ENCODE measurements at places on chromosomes 3 and 15.

DNA sequence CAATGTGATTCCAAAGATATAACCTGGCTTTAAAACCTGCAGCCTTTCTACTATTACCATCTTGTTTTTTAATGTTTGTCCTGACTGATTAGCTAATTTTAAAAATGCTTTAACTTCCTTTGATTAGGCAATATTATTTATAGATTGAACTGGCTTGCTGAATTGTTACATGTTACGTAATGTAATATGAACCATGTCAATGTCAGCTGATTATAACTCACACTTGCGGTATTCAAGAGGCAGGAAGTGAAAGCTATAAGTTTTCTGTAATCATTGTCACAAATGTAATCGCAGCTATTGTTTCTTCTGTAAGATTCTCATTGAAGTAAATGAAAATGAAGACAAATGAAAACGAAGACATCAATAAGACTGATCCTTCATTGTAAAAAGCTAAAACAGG, 146.8 kb downstream of the ROBO2 start:
- no peak for DNase-seq

DNA sequence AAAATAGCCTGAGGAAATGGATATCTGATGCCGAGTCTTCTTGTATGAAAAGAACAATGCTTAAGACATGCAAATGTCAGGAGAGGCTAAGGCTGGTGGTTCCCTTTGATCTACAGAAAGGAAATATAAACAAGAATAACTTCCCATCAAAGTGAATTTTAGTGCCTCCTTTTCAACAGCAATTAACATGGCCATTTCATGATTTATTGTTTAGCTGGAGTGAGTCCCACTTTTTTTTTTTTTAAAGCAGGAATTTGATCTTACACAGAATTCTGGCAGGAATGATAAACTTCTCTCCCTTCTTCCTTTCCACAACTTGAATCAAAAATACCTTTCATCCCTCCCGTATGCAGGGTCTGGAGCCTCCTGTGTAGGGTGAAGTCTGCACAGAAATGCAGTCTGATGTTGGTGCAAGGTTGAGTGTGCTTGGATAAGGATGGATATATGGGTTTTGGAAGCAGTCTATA, 287.0 kb downstream of the MEX3B start:
- DNase-seq, result no peak

GRCh38 chr3:56219894-56220805, 248.1 kb downstream of the ERC2 start:
- no peak for DNase-seq

- no peak for DNase-seq
Observed at GRCh38 chr3:63980830-63981498, 42.3 kb downstream of the PSMD6 start.

- DNase-seq, result no peak
Observed at GRCh38 chr15:81596159-81596865, 222.3 kb upstream of the TMC3 start.

- DNase-seq, result no peak
Observed at GRCh38 chr3:61358364-61358763, 107.1 kb upstream of the FHIT start.

DNA sequence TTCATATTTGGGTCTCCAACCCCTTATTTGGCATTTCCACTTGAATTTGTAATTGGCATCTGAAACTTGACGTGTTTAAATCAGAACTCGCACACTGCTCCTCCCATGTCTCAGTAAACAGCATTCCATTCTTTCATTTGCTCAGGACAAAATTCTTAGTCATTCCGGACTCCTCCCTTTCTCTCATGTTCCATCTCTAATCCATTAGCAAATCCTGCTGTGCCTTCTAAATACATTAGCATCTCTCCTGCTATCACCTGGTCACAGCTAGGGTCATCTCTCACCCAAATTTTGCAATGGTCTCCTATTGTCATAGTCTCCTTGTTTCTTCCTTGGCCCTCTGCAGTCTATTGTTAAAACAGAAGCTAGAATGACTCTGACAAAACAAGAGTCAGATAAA, 119.9 kb upstream of the CADPS start:
- no peak for DNase-seq

DNA sequence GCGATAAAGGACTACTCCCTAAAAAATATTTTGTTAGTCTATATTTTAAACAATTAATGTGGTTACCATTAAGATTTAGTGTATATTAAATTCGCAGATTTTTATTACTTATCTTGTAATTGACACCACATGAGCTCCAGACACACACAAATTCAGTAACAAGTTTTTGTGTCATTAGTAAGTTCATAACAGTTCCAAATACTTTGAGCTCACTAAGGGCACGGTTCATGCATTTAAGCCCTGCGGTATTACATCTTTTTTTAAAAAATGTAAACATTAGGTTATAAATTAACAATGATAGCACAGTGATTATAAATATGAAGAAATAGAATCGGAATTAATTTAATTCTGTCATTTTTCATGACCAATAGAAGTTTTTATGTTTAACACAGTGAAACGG, 317.3 kb downstream of the ZNF385D start:
- no peak for DNase-seq

- no peak for DNase-seq
Observed at GRCh38 chr3:39590806-39591205, 123.3 kb downstream of the MOBP start.

DNA sequence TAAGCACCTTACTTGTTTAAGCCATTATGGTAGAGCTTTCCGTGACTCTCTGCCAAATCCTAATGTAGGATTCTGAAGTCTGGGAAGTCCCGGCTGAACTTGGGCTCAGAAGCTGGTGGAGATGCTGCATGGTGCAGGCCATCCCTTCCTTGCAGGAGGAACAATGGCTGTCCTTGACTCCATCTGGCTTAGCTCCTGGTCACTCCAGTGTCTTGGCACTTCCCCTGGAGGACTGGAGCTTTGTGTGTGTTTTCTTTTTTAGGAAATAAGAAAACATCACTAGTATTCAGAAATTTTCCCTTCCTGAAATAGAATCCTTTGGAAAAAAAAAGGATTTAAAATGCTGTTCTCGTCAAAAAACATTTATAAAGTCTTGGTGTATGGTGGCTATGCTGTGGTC, 209.3 kb upstream of the ROPN1 start:
- DNase-seq, result no peak

- no peak for DNase-seq
Observed at GRCh38 chr3:16884748-16885592, at the start of gene PLCL2. Gene PLCL2, plus strand, starts transcription at chr3:16884955. Its CDS starts 85 bp downstream, at chr3:16885040.

GRCh38 chr3:29137601-29138000, 143.3 kb upstream of the RBMS3 start:
- DNase-seq, result no peak

- DNase-seq, result no peak
Observed at GRCh38 chr15:100120111-100120510, 221.7 kb downstream of the ADAMTS17 start.

GRCh38 chr3:58173669-58174398, 36.9 kb downstream of the DNASE1L3 start:
- DNase-seq, result no peak

- DNase-seq, result no peak
Observed at GRCh38 chr3:151976211-151977050, 103.0 kb downstream of the SUCNR1 start.

- DNase-seq, result no peak
Observed at GRCh38 chr3:124926426-124927101, 8.0 kb downstream of the MUC13 start.

GRCh38 chr3:177792311-177793030, 595.2 kb upstream of the TBL1XR1 start:
- DNase-seq, result no peak

GRCh38 chr15:67700023-67700422, 125.3 kb upstream of the SKOR1 start:
- no peak for DNase-seq

GRCh38 chr3:68018275-68018674, 363.9 kb upstream of the SUCLG2 start:
- DNase-seq, result no peak

GRCh38 chr15:93300796-93301195, 211.8 kb upstream of the RGMA start:
- DNase-seq, result no peak

GRCh38 chr3:132394320-132394719, 23.0 kb upstream of the DNAJC13 start:
- DNase-seq, result no peak

- no peak for DNase-seq
Observed at GRCh38 chr3:43729707-43730414, 39.1 kb downstream of the ABHD5 start.

DNA sequence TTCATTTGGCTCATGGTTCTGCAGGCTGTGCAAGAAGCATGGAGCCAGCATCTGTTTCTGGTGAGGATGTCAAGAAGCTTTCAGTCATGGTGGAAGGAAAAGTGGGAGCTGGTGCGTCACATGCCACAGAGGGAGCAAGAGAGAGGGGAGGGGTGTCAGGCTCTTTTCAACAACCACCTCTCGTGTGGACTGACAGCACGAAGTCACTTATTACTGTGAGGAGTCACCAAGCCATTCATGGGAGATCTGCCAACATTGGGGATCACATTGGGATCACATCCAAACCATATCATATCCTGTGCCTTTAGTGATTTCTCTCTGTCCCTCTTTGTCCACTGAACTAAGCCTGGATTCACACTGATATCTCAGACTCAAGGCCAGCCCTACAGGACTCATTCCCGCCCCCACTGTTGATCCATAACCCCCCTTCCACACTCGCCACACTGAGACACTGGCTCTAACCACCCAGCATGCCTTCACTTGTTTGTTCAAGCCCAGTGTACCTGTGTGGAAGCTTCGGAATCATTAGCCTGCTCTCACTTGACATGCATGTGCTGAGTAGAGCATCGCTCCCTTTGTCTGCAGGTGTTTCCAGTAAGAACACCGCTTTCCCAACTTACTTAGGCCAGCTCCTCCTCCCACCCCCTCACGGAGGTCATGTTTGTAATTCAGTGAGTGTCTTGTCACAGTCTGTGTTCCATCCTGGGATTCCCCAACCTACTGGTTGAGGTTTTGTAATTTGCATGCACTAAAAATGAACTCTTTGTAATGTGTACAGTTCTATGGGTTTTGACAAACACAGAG, 132.2 kb downstream of the KLF13 start:
- DNase-seq, result no peak

GRCh38 chr3:164533275-164533674, 545.0 kb downstream of the SI start:
- DNase-seq, result no peak

- no peak for DNase-seq
Observed at GRCh38 chr3:24229468-24230221, 265.0 kb downstream of the THRB start.

DNA sequence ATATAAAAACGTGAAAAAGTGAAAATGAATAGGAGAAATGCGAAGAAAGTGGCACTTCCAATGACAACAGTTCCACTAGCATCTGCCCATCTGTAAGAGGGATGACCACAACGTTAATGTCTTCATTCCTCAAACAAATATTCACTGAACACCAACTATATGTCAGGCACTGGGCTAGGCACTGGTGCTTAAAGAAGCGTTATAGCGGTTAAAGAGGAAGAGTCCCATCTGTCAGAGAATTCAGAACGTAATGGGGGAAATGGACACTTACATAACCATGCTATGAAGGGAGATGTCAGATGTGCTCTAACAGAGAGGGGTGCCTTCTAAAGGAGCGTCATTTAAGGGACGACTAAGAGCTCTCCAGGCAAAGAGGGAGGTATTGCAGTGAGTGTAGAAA, 8.2 kb downstream of the RUBCN start:
- DNase-seq, result no peak

- no peak for DNase-seq
Observed at GRCh38 chr3:141454054-141454453, 32.8 kb upstream of the RASA2 start.

DNA sequence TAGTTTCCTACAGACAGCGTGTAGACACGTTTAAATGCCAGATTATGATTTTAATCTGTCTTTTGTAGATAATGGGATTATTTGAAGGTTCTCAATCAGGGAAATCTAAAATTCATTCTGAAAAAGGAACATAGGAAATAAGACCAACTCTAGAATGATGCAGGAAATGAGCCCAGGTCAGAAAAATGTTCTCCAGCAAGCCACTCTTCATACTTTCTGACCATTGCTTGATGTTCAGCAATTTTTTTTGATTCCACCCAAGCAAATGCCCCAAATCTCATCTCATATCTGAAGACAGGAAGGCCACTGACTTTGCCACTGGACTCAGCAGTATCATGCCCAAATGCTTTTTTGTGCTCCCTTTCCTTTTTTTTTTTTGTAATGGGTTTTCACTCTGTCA, 373.4 kb downstream of the LPP start:
- no peak for DNase-seq

DNA sequence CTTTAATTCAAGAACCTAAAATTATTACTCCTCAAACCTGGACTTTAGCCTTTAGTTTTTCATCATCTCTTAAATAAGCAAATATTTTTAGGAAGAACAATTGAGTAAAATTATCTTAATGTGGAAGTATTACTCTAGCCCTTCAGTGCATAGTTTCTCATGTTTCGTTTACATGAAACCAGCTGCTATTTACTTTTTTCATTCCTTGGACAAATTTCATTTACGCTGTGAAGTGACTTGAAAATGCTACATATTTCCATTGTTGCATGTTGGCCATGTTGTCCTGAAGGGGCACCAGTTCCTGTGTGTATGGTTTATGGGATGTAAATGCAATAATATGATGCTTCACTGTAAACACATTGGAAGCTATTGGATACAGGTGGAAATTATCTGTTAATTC, 49.9 kb downstream of the SLC25A26 start:
- no peak for DNase-seq

GRCh38 chr15:99102332-99103235, 2.3 kb upstream of the SYNM start:
- no peak for DNase-seq

DNA sequence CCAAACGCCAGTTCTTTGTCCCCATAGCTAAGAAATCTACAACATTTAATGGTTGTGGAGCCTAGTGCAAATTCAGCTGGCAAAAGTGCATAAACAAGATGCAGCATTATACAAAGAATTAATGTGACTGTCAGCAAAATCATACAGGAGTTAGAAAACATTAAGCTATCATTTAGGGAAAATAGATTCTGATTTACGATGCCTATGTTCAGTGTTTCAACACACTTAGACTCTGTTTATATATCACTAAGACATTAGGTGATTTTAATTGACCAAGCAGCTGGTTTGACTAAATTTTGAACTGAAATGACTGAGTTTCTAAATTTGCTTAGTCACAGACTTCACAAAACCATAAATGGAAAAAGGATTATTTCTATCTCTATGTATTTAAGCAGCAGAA, 1076.8 kb downstream of the TBL1XR1 start:
- DNase-seq, result no peak

DNA sequence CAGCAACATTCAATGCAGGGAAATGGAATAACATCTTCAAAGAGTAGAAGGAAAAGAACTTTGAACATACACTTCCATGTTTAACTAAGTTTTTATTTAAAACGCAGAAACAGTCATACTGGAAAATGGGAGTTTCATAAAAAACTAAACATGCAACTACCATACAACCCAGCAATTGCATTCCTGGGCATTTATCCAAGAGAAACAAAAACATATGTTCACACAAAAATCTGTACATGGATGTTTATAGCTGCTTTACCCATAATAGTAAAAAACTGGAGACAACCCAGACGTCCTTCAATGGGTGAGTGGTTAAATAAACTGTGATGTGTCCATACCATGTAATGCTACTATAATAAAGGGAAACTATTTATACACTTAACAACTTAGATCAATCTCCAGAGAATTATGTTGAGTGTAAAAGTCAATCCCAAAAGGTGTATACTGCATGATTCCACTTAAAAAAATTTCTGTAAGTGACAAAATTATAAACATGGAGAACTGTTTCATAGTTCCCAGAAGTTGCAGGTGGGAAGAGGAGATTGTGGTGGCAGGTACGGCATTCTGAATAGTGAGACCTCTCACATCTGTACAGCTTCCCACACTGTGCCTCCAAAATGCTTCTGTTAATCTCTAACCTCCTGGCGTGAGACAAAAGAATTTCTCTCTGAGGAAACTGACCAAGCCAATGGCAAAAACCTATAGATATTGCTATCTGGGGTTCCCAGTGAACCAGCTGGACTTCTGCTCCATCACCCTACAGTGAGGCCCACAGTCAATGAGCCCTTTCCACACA, 23.1 kb downstream of the ISG20 start:
- DNase-seq, result no peak

Measured in cerebellar nuclear complex (tissue), 1 donor.